Stimulated activated CD4-positive, alpha-beta T cell treated with anti-CD3 and anti-CD28 coated beads, Interleukin-1b, Interleukin-23, amount 100 ng/mL, for 1 hour (primary cell): ENCODE measurements at places on chromosomes 13 and 19.
A peak's percentile ranks its signal among the peaks of the same experiment; 100 is the strongest.

- DNase-seq: no peak
These were observed 1.7 kb upstream of the NCLN start for GRCh38 chr19:3183721-3184641.

DNA sequence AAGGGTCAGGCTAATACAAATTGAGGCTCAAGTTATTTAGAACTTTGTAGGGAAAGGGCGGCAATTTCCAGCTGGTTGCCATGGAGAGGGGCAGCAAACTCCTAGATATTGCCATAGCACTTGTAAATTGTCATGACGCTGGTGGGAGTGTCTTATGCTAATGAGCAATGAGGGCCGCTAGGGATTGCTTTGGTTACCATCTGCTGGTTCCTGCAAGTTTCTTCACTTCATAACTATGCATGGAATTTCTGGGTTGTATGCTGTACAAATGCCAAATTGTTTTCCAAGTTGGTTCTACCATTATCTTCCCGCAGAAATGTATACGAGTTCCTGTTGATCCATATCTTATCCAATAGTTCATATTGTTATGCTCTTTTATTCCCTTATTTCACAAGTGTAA, 1339.4 kb downstream of the EFNB2 start:
- DNase-seq: no peak

DNA sequence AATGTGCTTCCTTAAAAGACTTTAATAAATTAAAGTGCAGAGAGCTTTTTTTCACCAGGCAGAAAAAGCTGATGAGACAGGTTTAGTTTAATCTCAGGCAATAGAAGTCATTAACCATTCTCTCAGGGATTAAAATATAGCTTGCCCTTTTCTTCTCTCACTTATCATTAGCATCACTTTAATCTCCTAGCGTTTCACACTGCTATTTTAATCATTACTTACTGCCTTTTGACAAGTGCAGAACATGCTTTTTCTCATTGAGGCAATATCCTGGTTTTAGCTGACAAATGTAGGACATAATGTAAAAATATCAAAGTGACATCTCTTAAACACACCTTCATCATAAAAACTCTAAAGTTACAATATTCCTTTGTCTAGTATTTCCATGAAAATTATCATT, 94.6 kb downstream of the DACH1 start:
- DNase-seq: no peak

DNA sequence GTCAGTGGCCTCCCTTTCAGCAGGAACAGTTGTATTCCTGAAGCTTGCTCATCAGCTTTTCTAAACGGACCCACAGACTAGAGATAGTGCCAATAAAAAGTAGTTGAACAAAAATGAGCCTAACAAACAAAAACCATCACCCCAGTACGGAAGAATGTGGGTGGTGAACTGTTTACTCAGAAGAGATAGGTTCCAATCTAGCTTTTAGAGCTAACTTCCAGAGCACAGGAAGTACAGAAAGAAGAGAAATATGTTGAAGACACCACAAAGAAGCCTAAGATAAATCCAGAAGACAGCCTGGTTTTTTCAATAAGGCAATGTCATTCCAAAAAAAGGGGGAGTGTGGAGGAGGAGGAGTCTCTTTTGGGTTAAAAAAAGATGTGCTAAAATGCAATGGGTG, 2.8 kb upstream of the LMO7 start:
- DNase-seq: no peak

GRCh38 chr13:72760189-72760588, 21.5 kb downstream of the DIS3 start:
- no peak for DNase-seq

GRCh38 chr13:94761407-94761806, 49.1 kb upstream of the SOX21 start:
- no peak for DNase-seq

DNA sequence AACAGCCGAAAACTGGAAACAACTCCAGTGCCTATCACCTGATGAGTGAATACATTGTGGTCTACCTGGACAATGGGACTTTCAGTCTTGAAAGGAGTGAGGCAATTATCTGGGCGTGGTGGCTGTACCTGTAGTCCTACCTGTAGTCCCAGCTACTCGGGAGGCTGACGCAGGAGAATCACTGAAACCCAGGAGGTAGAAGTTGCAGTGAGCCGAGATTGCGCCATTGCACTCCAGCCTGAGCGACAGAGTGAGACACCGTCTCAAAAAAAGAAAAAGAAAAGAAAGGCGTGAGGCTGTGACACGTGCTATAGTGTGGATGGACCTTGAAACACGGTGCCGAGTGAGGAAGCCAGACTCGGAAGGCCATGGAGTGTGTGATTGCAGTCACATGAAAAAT, 4.1 kb upstream of the NTN5 start:
- DNase-seq: no peak

GRCh38 chr19:39423258-39424086, 11.0 kb downstream of the PLEKHG2 start:
- DNase-seq: no peak

DNA sequence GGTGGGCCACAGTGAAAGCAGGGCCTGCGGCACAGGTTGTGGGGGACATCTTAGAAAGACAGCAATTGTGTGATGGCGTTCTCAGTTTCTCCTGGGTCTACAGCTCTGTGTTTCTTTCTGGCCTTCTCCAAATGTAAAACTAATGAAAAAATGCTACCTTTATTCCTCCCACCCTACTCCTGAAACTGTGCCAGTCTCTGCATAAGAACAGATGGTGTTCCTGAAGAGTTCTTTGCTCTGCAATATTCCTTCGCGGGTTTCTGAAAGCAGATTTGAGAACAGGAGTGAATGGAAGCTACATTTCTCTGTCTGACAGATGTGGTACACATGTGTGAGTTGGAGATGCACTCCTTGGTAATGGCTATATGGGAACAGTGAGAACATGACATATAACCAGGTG, 18.0 kb upstream of the LRCH1 start:
- DNase-seq: no peak

DNA sequence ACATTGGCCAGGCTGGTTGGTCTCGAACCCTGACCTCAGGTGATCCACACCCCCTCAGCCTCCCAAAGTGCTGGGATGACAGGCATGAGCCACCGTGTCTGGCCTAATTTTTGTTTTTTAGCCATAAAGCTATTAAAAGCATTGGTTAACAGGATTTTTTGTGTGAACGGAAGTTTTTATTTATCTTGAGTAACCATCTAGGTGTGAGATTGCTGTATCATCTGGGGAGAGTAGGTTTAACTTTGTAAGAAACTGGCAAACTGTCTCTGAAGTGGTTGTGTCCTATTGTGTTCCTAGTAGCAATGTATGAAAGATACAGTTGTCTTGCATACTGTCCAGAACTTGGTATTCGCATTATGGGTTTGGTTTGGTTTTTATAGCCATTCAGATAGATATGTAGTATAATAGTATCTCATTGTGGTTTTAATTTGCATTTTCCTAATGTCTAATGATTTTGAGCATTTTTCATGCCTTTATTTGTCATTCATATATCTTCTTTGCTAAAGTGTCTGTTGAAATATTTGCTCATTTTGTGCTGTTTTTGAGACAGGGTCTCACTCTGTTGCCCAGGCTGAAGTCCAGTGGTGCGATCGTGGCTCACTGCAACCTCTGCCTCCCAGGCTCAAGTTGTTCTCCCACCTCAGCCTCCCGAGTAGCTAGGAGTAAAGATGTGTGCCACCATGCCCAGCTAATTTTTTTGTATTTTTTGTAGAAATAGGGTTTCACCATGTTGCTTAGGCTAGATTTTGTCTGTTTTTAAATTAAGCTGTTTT, 13.5 kb upstream of the PLEKHF1 start:
- no peak for DNase-seq

GRCh38 chr13:35927567-35928021, 203.6 kb downstream of the DCLK1 start:
- DNase-seq: no peak

GRCh38 chr19:48746738-48747575, at the start of gene IZUMO1:
IZUMO1 (minus strand) TSS chr19:48746909; CDS start chr19:48745859, 1,050 bp downstream.
- no peak for DNase-seq

DNA sequence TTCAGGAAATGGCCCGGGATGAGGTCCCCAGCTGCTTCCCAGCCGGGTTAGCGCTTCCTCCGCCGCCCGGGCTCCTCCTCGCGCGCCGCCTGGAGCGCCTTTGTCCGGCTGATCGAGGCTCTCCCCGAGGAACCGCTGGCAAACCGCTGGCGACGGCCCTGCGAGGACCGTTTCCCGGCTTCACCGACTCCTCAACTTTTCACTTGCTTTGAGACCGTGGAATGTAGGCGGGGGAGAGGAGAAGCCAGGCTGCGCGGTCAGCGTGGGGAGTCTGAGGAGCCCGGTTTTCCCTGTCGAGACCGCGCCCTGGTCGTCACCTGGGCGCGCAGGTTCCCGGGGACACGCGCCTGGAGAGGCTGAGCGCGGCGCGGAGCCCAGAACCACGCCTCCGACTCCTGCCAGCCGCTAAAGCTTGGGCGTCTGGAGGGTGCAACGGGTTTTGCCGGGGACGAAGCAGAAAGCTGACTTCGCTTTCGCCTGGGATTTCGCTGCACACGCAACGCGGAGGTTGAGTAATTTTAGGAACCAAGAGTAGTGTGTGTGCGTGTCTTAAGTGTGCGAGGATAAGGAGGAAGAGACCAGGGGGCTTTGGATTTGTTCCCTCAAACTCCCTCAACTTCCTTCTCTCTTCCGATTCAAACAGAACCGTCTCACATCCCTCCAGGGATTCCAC, 7.3 kb upstream of the DGKH start:
- DNase-seq: peak; percentile 21

GRCh38 chr19:46824890-46825730, 25.5 kb downstream of the AP2S1 start:
- DNase-seq: no peak

- DNase-seq: no peak
These were observed 6.6 kb downstream of the ZNF837 start for GRCh38 chr19:58374200-58374599.

DNA sequence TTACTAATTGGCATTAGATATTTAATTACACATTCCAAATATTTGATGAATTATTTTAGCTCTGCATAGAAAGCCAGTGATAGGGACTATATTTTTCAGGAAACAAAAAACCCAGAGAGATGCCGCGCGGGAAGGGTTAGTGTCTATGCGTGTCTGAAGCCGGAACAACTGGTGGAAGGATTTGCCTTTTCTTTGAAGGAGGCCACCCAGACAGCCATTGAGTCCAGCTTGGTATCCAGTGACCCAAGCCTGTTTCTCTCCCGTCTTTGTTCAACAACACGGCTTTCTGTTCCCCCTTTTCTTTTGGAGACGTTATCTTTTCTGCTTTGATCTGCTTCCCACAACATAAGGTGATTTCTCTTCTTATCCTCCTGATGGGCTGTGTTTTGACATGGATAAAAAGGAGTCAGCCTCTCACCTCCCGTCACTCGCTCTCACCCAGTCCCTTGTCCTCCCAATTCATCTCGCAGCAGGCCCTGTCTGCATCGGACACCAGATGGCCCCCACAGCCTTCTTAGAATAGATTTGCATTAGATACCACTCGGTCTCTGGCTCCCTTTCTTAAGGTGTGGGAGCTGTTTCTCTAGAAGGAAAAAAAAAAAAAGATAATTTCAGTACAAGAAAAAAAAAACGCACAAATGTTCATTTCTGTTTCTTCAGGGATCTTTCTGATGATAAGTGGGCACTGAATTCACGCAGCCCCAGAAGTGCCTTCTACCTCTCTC, 361.8 kb downstream of the ZNF536 start:
- DNase-seq: no peak

- DNase-seq: no peak
These were observed 93.6 kb downstream of the KL start for GRCh38 chr13:33109801-33110200.
